ENCODE measurements at places on chromosomes 16 and 17.

GRCh38 chr16:29717113-29717512, 28.7 kb downstream of the C16orf54 start:
- DNase-seq, result no peak

DNA sequence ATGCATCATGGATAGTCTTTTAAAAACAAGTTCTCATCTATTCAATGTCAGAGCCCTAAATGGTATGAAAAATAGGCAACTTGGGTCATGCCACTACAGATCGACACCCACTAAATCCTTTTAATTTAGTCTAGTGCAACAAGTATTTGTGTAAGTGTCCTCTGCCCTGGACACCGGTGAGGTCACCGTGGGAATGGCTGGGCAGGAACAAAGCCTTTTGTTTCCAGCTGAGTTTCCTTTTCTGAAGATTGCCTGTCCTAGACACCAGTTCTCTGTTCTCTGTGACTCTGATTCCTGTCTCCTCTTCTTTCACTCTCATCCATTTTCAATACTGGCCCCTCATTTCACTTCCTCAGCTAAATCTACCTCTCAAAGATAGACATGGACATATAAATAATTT, 446.5 kb downstream of the MAF start:
- no peak for DNase-seq

DNA sequence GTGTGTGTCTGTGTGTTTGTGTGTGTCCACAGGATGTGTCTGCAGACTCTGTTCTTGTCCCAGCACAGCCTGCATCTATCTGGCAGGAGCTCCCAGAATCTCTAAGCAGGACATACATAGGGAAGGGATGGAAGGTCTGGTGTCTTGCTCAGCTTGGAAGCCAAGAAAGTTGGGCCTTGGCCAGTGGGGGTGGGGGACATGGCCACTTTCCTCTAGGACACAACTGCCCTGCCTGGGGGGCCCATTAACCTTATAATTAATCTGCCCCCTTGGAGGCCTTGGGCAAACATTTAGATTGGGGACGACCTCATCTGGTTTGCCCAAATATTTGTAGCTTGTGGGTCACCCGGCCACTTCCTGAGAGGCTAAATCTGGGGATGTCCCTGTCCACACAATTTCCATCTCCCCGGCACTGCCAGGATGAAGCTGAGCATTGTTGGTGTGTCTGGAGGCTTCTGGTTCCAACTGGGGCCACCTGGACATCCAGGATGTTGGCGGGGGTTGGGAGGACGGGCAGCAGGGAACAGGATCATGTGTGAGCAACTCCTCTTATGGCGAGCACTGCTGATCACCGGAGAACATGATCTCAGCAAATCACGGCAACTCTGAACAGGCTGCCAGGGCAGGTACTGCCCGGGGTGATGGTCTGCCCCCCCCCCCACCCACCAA, 17.2 kb upstream of the FOXF1 start:
- no peak for DNase-seq

- DNase-seq, result no peak
Measured at GRCh38 chr17:60959696-60960095, 282.0 kb downstream of the BCAS3 start.

DNA sequence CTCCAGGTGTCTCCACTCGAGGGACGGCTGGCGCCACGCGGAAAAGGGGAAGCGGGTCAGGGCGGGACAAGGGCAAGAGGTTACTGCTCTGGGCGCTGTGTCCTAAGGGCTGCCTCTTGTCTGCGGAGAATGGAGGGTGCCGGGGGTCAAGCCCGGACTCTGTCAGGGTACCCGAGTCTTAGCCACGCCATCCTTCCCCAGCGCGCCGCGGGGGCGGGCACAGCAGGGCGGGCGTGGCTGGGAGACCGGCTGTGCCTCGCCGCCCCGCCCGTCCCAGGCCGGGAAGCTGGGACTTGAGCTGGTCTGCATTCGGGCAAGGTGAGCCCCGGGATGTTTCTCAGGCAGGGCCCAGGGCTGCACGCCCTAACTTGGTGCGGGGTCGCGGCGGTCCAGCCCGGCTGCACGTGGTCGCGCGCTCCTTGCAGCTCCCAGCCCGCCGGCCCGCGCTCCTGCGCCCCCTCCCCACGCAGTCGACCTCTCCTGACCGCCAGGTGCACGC, 6.2 kb upstream of the ACTG1 start:
- no peak for DNase-seq

Data from stromal cell of bone marrow (primary cell).